Midbrain (tissue), 1 donor: ENCODE measurements at places on chromosomes 5 and 9.

DNA sequence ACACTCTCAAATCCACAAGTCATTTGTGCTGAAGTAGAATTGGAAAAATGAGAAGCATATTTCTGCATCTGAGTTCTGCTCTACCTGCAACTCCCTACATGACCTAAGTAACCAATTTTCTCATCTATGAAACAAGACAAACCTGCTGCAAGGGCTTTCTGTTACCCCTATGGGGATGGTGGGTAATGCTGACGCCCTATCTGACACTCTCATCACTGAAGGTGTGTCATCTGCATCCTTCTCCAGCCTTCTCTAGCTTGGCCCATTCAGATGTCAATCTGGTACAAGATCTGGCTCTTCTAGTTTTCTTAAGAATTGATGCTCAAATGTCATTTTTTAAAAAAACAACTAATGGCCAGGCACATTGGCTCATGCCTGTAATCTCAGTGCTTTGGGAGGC, 73.8 kb downstream of the RFX3 start:
- DNase-seq = no peak

GRCh38 chr9:134858051-134858841, 22.4 kb upstream of the FCN2 start:
- DNase-seq = no peak

- DNase-seq = no peak
Measured at GRCh38 chr9:91625331-91625730, 201.7 kb upstream of the NFIL3 start.

DNA sequence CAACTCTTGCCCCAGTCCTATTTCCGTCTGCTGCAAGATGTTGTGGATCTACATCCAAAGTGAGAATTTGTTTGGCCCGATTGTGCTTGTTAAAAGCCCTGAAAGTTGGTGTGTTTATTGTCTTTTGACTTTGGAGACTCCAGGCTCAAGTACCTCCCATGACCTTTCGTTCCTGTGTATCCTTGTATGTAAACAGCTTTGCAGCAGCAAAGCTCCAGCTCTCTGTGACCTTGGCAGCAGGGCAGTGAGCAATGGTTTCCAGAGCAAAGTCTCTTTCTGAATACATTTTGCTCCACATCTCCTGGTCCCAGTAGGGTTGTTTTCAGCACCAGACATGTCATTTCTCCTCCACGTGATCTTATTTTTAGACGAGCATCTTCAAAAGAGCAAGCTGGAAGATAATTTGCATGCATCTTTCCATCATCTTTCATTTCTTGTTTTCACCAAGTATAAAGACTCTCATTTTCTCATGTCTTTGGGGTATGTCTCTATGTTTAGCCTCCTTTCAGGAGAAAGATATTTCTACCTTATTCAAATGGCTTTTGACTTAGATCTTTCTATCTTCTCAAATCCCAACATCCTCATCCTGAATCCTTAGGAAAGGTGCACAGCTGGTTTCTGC, 68.1 kb upstream of the ERCC6L2 start:
- DNase-seq = no peak

- no peak for DNase-seq
Measured at GRCh38 chr9:119736491-119737454, 367.5 kb upstream of the BRINP1 start.

DNA sequence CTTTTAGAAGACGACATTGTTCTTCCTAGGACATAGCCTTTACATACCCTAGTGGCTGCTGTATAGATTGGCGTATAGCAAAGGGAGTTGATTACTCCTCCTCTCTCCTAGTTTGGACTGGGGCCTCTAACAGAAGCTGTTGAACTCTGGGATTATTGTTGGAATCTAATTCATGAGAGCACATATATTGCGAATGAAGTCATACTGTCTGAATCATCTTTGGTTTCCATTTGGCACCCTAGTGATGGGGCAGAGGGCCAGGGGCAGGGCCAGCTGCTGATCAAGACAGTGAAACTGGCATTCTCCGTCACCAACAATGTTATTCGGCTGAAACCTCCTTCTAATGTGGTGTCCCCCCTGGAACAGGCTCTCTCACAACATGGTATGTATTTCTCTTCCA, 40.3 kb downstream of the NUP188 start:
- DNase-seq = peak; percentile 34

- DNase-seq = no peak
Measured at GRCh38 chr5:142325725-142326479, 1.1 kb upstream of the SPRY4 start.

GRCh38 chr9:33128570-33128969, 38.6 kb downstream of the B4GALT1 start:
- no peak for DNase-seq

DNA sequence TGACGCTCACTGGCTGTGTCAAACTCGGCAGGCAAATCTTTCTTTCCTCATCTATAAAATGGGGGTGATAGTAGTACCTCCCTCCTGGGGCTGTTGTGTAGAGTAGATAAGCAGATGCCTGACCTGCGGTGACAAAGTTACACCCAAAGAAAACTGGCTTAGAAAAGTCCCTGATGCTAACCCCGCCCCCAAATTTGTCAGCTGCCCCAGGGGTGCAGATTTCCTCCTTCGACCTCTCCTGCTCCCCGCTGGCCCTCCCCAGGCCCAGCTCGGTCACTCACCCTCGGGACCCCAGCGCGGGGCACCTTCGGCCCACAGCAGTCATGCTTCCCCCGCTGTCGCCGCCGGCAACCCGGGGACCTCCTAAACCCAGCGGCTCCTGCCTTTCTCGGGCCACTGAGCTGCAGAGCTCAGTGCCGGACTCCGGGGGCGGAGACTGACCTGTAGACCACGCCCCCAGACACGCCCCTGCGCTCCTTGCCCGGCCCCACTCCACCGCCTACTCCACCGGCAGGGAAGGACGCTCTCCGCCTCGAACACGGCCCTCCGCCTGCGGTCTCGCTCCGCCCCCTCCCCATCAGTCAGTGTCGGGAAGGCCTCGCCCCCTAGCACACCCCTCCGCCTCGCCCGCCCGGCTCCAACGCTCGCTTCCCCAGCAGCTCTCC, 7.4 kb downstream of the SH2D3C start:
- DNase-seq = peak; percentile 89
